ENCODE measurements at places on chromosomes 6 and 20.

DNA sequence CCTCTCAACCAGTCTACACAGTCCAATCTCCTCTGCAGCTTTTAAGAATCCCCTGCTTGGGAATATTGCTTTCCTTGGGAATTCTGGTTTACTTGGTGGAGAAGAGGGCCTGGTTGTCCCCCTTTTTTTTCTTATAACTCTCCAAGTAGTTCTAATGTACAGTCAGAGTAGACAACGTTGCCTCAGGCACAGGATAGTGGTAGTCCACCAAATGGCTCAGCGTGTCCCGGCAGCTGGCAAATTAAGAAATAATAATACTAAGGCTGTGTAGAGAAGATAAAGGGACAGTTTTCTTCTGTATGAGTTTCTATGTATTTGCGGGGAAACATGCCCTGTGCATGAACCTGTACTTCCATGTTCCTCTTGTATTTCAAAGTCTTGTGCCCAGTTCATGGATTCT is 145.7 kb upstream of the RREB1 start:
- DNase-seq, result no peak

DNA sequence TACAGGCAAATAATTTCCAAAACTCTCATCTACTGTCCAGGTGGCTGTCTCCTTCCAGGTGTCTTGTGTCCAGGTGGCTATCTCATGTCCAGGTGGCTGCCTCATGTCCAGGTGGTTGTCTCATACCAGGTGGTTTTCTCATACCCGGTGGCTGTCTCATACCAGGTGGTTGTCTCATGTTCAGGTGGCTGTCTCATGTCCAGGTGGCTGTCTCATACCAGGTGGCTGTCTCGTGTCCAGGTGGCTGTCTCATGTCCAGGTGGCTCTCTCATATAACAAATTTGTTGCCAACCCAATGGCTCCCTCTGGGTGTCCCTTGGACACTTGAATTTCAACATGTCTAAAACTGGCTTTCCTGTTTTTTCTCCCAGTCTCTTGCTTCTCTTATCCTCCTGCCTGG is 14.3 kb upstream of the SLC22A3 start:
- no peak for DNase-seq

- DNase-seq, result no peak
Measured at GRCh38 chr6:162814426-162814973, 86.7 kb downstream of the PACRG start.

DNA sequence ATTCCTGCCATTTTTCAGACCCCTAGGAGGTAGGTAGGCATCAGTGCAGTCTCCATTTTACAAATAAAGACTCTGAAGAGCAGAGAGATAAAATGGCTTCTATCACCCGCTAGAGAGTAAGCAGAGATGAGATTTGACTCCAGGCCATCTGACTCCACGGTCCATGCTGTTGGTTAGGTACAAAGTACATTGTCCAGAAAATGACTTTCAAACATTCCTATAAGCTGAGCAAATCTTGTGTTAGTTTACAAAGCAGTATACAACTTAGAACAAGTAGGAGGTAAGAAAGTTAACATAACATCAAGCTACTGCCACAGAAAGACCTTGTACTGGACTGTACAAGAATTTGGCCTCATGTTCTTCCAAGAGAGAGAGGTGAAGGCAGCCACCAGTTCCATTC is 14.9 kb downstream of the BTN1A1 start:
- DNase-seq, result no peak

GRCh38 chr6:158923805-158924498 is 76.0 kb downstream of the RSPH3 start:
- DNase-seq, result no peak
